ENCODE measurements at places on chromosomes 1 and 21.

- no peak for DNase-seq
Observed at GRCh38 chr21:43676391-43676790, 17.0 kb downstream of the RRP1B start.

GRCh38 chr1:234780531-234781162 is 170.7 kb upstream of the IRF2BP2 start:
- no peak for DNase-seq

DNA sequence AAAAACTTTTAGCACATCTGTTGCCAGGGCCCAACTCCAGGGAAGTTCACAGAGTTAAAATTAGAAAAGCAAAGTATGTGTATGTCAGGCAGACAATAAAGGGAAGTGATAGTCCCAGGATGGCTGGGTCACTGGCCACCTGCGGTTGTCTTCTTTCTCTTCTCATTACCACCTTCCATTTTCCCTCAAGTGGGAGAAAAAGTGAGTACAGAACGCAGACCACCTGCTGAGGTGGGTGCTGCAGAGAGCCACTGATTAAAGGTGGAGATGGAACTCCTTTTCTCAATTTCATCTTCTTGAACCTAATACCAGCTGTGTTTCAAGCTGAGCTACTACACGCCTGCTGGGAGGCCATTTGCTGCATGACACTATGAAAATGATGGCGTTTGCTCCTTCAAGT is 88.8 kb upstream of the PDE4B start:
- no peak for DNase-seq

DNA sequence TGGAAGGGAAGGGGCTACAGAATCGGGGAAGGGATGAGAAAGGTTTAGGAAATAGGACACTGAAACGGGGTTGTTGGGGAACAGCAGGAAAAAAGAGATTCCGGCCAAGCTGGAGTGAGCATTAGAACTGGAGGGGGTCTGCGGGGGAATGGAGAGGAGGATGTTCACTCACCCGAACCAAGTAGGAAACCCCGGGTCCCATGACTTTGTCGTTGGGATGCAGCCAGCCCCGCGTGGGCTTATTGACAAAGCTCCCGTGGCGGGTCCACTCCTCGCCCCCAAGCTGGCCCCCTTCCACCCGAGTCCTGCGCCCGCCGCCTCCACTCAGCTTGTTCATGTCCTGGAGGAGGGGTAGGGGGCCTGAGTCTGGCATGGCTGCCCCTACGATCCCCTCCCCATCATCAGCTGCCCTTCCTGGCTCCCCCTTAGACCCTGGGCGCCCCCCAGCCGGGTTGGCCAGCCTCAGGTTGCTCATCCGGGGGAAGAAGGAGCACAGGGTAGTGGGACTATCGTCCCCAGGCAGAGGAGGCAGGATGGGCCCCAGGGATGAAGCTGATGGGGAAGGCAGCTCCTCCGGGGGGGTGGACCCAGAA is 591 bp downstream of the SHC1 start:
- DNase-seq = no peak

- DNase-seq = no peak
Observed at GRCh38 chr21:15688016-15688415, 41.8 kb upstream of the USP25 start.

GRCh38 chr1:20496241-20496661 is 10.2 kb upstream of the CAMK2N1 start:
- no peak for DNase-seq

- no peak for DNase-seq
Observed at GRCh38 chr21:16305686-16306085, 575.9 kb downstream of the USP25 start.

GRCh38 chr1:24413350-24414163 is at the start of gene STPG1:
STPG1 (minus strand) TSS chr1:24413782; CDS start chr1:24401388, 12,394 bp downstream.
- peak; percentile 73 for DNase-seq

DNA sequence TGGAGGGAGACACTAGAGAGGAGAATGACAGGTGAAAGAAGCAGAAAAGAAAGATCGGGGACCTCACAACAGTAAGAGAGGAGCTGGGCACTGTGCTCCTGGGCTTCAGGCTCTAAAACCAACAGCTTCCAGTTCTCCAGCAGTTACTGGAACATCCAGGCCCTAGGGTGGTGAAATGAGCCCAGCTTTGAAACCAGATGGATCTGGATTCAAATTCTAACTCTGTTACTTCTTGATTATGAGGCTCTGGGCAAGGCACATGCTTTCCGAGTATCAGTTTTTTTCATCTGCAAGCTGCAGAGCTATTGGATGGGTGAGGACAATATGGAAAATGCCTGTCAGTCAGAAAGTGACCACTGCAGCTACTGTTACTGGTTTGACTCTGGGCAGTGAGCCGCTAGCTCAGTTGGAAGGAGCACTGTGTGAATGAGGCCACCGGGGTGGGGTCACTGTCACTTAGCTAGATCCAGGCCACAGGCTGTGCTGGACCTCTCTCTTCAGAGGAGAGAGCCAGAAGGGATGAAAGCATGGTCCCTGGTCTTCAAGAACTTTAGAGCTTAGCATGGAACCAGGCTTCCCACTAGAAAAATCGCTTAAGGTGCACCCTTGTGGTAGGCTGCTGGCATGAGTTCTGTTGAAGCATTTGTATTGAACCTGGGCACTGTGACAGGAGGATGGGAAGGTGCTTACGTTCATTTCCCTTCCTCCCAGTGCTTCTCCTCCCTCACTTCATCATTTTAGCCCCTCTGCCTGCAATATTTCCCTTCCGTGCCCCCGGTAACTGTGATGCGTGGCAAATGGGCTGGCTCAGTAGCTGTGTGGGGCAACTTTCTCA is 12.2 kb downstream of the PLEKHO1 start:
- no peak for DNase-seq

GRCh38 chr1:22253012-22253790 is 110.3 kb upstream of the WNT4 start:
- DNase-seq = no peak

- DNase-seq = no peak
Observed at GRCh38 chr1:184002071-184002470, 35.5 kb downstream of the COLGALT2 start.

GRCh38 chr1:156508205-156508954 is 7.8 kb upstream of the MEF2D start:
- no peak for DNase-seq

DNA sequence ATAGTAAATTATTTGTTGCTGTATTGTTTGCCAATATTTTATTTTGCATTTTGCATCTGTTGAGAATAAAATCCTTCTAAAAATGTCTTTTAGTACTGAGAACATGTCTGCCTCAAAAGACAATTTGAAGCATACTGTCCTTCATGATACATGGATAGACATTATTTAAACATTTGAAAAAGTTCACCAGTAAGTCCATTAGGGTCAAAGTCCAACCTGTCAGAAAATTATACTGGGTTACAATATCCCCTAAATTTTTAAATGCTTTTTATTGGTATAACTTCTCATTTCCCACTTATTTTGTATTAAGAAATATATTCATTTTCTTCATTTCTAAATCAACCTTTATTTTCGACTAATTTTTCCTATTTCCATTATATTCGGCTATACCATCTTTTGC is 9.3 kb downstream of the CHML start:
- DNase-seq = no peak

DNA sequence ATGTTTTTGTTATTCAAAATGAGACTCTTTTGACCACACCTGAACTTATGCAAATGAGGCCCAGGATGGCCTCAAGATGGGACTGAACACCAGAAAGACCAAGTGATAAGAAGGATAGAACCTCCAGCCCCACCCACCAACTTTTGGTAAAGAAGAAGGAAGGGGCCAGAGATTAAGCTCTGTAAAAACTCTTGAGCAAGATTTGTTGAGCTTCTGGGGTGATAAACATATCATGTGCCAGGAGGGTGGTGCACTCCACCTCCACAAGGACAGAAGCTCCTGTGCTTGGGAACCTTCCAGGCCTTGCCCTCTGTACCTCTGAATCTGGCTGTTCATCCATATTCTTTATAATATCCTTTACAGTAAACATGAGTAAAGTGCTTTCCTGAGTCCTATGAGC is 5.3 kb downstream of the RSPH1 start:
- no peak for DNase-seq

- no peak for DNase-seq
Observed at GRCh38 chr1:214665606-214666110, 62.7 kb downstream of the CENPF start.

GRCh38 chr1:92679980-92680379 is 104.9 kb downstream of the EVI5 start:
- DNase-seq = no peak

DNA sequence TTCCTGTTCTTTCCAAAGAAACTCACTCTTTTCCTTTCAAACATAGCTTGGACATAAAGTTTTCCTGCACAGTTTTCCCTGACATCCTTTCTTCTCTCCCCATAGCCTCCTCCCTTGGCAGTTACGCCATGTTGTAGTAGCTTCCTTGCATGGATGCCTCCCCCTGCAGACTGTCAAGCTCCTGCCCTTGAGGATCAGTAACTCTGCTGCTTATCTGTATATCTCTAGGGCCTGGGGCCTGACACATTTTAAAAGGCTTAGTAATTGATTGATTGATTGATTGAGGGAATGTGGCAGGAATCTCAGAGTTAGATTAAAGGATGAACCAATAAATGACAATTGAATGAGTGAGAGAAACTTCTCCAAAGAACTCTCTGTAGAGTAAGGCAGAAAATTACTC is 143.7 kb downstream of the NEK7 start:
- no peak for DNase-seq

- no peak for DNase-seq
Observed at GRCh38 chr1:151292207-151293030, 10.3 kb downstream of the ZNF687 start.

DNA sequence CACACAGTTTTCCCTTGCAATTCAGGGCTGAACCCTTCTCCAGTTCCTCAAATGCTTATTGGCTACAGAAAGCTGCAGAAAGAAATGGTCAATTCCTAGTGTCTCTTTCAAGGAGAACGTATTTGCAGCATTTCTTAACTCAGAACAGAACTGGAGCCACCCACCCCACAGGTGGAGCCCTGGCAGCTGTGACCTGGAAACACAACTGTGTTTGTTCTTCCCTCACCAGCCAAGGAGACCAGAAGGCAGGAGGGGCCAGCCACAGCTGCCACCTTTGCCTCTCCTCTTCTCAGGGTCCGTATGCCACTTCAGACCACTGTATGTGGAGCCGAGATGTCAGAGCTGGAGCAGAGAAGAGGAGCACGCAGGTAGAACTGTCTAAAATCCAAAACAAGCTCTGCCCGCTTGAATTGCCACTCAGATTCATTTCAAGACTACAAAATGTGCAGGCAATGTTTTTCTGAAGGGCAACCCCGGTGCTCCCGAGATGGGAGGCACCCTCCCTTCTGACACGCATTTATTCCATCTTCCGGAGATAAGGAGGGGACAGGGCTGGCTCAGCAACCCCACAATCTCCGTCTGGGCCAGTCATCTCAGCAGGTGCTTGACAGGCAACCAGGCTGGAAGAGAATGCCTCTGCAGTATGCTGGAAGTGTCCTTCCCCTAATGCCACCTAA is 16.7 kb downstream of the CD247 start:
- peak; percentile 56 for DNase-seq

DNA sequence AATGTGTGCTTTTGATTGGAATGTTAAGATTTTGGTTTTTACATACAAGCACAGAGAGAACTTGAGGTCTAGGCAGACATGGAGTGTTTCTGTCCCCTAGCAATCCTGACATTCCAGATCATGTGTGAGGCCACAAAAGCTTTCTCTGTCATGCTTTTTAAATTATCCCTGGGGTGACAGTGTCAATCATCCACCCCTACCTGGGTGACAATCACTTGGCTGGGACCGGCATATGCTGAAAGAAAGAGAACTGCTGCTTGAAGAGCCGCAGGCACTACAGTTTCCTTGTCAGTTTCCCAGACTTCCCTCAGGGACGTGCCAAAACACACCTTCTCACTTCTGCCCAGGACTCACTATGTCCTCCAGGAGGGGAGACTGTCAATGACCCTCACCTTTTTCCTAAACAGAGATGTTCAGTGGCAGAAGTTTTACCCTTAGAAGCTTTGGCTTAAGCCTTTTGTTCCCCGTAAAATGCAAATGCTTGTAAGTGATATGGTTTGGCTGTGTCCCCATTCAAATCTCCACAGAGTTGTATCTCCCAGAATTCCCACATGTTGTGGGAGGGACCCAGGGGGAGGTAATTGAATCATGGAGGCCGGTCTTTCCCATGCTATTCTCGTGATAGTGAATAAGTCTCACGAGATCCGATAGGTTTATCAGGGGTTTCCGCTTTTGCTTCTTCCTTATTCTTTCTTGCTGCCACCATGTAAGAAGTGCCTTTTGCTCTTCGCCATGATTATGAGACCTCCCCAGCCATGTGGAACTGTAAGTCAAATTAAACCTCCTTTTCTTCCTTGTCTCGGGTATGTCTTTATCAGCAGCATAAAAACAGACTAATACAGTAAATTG is 217.4 kb downstream of the FGGY start:
- DNase-seq = no peak

DNA sequence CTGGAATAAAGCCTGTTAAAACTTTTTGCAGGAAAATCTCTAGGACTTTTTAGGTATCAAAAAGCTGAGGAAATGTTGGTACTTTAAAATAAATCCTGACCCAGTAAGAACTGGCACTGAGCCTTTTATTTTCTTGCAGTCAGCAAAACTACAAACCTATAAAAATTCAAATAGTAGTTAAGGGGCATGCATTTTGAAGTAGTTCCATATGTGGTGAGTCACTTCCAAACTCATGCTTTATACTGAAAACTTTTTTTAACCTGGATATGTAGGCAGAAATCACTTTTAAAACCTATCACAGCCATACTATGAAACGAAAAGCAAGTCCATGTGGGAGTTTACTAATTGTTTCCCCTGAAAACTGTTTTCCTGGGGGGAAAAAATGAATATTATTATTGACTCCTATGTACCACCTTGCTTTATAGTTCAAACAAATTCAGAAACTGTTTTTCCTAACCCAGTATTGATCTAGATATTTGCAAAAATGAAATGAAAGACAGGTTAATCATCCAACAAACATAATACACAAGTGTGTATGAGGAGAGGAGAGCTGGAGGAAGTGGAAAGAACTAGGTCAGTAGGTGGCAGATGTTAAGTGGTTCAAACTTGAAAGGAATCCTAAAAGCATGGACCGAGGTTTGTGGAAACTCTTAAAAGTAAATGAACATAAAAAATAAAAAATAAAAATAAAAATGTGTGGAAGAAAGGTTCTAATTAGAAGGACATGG is 30.5 kb downstream of the NRIP1 start:
- DNase-seq = no peak

DNA sequence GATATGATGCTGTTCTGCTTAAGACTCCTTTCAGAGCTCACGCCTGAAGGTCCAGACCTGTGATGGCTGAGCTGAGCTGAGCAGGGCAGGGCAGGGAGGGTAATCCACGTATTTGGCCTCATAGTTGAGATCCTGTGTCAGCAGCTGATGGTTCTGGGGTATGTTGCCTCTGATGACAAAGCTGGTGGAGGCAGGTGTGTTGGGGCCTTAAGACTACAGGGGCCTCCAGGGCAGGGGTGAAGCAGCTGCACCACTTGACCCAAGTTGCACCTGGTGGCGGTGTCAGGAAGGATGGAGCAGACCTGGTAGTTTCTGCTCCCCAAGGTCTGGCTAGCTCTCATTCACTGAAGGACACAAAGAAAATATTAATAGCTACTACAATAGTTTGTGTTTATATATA is 57.0 kb downstream of the FCRL5 start:
- DNase-seq = no peak
